ENCODE measurements at places on chromosomes 2 and 18. TPM values are rescaled to one million over a fixed set of nuclear protein-coding genes. Genes with fewer than 3 reads are reported as not detected.

The RTP5 gene
- 1.3 TPM for total RNA-seq

- no peak for DNase-seq
These were observed 456.7 kb downstream of the NRXN1 start for GRCh38 chr2:50575232-50575631.

DNA sequence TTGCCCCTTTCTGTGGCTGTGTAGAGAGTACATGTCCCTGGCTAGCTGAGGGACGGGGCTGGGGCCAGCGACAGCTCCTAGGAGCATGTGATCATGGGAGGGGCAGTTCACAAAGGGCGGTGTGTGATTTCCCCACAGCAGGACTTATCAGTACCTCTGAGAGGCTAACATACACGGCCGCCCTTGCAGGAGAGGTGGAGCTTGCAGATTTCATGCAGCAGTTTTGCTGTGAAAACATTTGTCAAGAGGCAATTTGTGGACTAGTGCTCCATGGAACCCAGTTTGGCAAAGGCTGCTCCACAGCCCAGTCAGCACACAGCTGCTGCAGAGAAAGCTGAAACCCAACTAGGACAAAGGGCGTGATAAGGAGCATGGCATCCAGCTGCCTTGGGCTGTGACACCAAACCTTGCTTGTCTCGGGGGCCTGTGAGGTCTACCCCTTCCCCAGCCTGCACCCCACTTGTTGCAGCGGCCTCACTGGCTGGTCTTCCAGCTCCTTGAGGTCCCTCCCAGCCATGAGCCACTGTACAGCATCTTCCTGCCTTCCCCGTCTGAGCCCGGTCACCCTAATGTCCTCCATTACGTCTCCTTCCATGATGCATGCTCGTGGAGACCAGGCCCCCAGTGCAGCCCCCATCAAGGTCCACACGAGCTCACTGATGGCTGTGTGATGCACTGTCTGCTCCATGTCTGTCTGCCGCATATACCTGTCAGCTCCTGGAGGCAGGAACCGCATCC, 121.4 kb upstream of the HDAC4 start:
- DNase-seq, result no peak

GRCh38 chr2:15363142-15363541, 198.0 kb downstream of the NBAS start:
- no peak for DNase-seq
